ENCODE measurements at places on chromosomes 2 and 18. TPM values are rescaled to one million over a fixed set of nuclear protein-coding genes. Genes with fewer than 3 reads are reported as not detected.

The CNGA3 gene
- 0.17 TPM for total RNA-seq

The ZBTB7C gene
- not detected for total RNA-seq

The SLC38A11 gene
- total RNA-seq: 0.29 TPM

The CYP27A1 gene
- total RNA-seq: 19.1 TPM

The UGT1A3 gene
- not detected for total RNA-seq

The C2orf80 gene
- not detected for total RNA-seq

The APCDD1 gene
- 4.5 TPM for total RNA-seq

The CFAP65 gene
- total RNA-seq: not detected

The ZEB2 gene
- 79.4 TPM for total RNA-seq

The MEP1B gene
- total RNA-seq: 0.17 TPM

The LINC00305 gene
- not detected for total RNA-seq

The CNTNAP5 gene
- total RNA-seq: not detected

The TUBA3E gene
- total RNA-seq: not detected

The LRRTM1 gene
- total RNA-seq: not detected

The SLC40A1 gene
- 73.1 TPM for total RNA-seq

Measured in smooth muscle cell of trachea (primary cell).